ENCODE measurements at places on chromosomes 5 and 9.

GRCh38 chr5:169011451-169011850 is 289.5 kb downstream of the SLIT3 start:
- DNase-seq, result no peak

- no peak for DNase-seq
Measured at GRCh38 chr5:59759600-59760351, 133.8 kb downstream of the PDE4D start.

DNA sequence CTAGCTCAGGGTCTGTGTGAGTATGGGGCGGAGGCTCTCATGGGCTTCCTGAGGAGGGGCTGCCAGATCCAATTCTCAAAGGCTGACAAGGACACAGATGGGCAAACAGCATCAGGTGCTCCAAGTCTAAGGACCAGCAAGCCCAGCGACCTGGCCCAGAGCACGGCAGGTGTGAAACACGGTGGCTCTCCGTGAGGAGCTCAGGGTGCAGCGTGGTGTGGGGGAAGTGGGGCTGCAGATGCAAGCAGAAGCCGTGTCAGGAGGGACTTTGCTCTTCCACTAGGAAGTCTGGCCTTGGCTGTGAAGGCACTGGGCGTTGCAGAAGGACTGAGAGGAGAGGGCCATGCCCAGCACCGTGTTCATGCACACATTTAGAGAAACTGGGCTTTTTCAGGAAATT is 420.0 kb downstream of the GADD45G start:
- no peak for DNase-seq

GRCh38 chr5:103336941-103337340 is 78.4 kb downstream of the MACIR start:
- no peak for DNase-seq

DNA sequence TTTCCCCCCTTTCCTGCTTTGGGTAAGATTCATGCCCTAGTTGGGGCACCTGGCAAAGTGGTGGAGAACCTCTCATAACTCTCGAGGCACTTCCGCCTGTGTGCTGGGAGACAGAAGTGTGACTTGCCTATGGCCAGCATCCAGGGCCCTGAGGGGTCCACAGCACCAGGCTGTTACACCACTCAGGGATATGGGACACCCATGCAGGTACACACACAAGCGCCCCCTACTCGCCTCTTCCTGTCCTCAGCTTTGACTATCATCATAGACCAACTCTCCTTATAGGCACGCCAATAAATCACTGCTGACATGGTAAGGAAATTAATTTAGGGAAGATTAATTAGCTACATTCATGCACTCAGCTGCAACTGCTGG is 45.4 kb downstream of the SHB start:
- no peak for DNase-seq

- no peak for DNase-seq
Measured at GRCh38 chr9:106717686-106718085, 145.3 kb upstream of the ZNF462 start.

DNA sequence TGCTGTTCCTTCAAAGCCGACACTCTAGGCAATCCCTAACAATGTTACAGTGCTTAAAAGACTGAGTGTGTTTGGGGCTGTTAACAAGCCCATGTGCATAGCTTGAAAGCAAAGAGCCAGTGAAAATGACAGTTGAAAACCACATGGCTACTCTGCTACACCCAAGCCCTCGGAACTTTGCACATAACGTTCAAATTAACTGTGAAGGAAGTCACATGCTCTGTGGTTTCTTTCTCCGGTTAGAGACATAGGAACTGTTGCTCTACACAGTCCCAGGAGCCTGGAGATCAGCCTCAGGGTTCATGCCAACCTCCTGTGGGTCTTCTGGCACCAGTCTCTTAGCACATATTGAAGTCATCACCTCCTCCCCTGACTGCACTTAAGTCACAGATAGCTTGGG is 51.1 kb downstream of the C9orf152 start:
- DNase-seq, result peak; percentile 95

DNA sequence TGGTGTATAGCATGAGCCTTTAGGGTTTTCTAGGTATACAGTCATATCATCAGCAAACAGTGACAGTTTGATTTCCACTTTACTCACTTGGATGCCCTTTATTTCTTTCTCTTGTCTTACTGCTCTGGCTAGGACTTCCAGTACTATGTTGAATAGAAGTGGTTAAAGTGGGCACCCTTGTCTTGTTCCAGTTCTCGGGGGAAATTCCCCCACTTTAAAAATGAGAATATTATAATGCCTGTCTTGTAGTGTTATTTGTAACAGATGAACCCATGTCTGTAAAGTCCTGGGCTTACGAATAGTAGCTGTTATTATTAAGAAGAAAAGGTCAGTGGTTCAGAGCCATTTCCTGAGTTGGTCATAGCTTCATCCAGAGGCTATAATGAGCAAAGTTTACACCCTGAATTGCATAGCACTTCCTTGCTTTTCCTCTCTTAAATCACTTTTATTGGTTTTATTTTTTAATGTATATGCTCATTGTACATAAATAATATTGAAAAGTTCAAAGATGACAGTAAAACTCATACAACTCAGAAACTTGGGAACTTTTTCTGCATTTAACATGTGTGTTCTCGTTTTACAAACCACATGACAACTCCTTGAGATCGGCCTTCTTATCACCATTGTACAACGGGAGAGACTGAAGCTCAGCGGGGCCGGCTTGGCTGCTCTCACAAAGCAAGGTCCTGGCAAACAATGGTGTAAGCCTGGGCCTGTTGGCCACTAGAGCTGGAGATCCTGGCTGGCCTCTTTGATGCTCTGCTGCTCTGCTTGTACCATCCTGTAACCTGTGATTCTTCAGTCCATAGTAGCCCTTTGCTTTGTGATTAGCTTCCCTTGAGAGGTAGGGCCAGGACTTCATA is 85.2 kb downstream of the CYFIP2 start:
- DNase-seq, result no peak

DNA sequence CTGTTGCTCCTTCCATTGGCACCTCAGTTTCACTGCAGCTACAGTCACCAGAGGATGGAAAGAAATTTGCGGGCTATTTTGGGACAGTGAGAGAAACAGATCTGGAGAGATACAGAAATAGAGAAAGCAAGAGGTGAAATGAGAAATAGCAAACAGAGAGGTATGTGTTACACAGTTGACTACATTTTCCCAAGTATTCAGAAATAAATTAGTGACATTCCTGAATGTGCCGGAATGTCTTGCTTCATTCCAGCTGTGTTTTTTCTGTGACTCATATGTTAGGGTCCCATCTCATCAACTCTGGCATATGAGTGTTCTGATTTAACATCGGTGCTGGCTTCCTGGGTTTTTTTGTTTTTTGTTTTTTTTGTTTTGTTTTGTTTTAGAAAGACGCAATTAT is 63.8 kb upstream of the ZNF462 start:
- DNase-seq, result no peak

DNA sequence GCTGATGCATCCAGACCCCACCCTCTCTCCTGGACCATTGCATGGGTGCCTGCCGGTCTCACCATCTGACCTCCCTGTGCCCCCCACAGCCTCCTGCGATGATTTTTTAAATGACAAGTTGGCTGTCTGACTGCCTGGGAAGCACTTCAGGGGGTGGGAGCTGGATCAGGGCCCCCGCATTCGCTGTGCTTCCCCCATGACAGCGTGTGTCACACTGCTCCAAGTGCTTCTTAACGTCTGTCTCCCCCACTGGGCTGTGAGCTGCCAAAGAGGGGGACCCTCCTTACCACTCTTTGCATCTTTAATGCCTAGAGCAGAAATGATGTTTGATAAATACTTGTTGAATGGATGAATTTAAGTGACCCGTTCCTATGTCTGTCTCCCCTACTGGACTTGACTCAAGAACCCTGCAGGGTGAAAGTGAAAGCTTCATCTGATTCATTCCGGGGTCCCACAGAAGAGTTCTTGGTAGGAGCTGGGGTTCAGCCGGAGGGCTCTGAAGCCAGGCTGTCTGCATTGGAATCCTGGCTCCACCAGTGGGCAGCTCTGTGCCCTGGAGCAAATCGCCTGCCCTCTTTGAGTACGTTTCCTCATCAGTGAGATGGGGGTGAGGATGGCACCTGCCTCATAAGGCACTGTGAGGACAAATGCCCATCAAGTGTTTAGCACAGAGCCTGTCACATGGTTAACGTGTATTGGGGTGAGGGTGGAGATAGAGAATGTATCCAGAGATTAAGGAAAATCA is 7.6 kb upstream of the EGR1 start:
- DNase-seq, result no peak

DNA sequence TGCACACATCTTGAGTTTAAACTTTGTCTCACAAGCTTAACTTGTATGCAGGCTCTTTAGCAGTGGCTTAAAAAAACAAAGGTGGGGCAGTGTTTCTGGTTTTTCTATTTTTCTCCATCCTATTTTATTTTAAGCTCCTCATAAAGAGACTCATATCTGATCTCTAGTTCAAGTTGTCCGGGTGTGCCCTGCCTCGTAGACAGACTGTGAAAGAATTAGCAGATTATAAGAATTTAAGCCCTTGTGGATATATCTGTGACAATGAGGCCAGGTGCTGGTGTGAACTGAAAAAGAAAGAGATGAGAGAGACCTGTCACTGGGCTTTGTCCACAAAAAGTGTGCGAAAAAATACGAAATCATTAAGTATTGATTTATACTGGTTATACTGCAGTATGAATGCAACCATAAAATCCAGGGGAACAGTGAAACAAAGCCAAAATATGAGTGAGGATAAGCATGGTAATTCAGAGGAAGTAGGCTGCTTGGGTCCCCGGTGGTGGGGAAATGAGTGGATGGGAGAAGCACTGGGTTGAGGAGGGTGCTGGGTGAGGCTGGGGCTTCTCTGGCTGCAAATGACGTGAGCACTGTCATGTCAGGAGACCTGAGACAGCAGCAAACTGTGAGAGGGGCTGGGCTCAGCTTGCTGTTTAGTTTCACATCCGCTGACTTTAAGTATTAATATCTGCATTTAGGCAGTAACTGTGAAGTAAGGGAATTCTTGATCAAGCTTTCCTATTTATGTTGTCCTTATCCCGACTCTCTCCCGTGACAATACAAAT is 179.7 kb upstream of the ANKRD55 start:
- no peak for DNase-seq

GRCh38 chr5:34538026-34538672 is 118.0 kb upstream of the RAI14 start:
- peak; percentile 5 for DNase-seq

DNA sequence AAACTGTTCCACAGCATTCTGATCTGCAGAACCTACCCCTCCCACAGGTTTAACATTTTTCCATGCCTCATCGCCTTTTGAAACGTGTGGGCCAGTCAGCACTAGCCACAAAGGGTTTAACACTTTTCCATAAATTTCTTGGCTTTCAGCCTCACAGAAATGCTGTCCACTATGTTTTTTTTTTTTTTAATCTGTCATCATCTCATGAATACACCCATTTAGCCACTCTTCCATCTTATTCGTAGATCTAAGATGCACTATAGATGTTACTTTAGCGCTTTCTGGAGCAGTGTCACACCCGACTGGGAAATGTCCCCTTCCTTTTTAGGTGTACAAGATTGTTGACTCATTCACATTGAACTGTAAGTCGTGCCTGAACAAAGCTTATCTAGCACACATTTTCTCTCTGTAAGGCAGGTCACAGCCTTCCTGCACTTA is 62.3 kb downstream of the GCNT1 start:
- DNase-seq, result no peak

DNA sequence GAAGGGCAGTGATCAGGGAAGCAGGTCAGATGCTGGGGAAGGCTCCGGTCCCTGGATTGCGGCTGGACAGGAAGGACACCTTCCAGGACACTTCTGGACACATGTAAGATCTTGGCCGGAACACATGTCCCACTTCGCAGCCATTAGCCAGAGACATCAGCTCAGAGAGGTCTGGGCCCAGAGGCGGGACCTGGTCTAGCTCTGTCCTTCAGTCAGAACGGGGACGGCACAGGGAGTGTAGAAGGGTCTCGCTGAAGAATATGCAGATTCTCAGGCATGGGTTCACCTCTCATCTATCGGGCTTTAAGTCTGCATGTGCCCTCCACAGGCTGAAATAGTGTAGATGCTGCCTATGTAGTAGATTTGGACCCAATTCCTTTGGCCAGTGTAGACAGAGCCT is 73.3 kb downstream of the NTNG2 start:
- DNase-seq, result no peak

GRCh38 chr9:77420641-77421040 is 227.5 kb downstream of the GNA14 start:
- no peak for DNase-seq

- DNase-seq, result no peak
Measured at GRCh38 chr9:90629991-90630390, 12.6 kb downstream of the DIRAS2 start.

GRCh38 chr5:79540939-79541338 is 27.0 kb upstream of the HOMER1 start:
- DNase-seq, result no peak

- DNase-seq, result peak; percentile 17
Measured at GRCh38 chr5:35229076-35230037, 930 bp downstream of the PRLR start.

Measured in HL-60 (cell line).